ENCODE measurements at places on chromosomes 7 and 10.

GRCh38 chr7:77466450-77466849 lies 50.3 kb upstream of the GSAP start:
- no peak for DNase-seq

DNA sequence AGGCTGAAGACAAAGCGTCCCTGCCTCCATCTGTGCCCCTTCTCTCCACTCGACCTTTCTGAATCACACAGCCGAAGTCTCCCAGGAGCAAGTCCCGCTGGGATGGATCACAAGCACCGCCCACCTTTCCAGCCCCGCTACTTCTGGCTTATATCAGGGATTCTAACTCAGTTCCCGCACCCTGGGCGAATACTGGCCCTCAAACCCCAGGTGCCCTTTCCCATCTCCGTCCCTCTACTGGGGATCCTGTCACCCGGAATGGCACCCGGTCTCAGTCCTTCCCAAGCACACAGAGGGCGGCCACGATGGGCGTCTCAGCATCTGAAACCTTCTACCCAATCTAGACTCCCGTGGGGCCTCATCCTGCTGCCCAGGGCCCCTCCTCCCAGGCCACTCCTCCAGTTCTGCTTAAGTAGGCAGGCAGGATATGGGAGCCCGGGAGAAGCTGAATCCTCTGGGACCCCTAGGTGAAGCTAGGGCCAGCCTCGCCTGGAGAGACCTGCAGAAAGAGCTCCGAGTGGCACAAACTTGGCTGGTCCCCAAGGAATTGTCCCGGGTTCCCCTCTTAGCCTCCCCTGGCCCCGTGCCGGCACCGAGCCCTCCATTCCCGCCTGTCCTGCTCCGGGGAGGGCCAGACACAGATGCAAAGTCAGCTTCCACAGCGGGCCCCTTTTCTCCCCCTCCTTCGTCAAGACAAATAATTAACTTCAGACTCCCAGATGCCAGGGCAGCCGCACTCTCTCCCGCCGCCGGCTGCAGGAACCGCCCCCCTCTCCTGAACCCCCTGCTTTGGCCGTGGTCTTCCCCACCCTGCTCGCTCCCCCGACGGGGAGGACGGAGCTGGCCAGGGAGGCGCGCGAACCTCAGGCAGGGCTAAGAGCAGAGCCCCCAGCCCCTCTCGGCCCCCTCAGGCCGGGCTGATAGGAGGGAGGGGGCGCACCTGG lies 612 bp downstream of the KCP start:
- DNase-seq, result no peak

DNA sequence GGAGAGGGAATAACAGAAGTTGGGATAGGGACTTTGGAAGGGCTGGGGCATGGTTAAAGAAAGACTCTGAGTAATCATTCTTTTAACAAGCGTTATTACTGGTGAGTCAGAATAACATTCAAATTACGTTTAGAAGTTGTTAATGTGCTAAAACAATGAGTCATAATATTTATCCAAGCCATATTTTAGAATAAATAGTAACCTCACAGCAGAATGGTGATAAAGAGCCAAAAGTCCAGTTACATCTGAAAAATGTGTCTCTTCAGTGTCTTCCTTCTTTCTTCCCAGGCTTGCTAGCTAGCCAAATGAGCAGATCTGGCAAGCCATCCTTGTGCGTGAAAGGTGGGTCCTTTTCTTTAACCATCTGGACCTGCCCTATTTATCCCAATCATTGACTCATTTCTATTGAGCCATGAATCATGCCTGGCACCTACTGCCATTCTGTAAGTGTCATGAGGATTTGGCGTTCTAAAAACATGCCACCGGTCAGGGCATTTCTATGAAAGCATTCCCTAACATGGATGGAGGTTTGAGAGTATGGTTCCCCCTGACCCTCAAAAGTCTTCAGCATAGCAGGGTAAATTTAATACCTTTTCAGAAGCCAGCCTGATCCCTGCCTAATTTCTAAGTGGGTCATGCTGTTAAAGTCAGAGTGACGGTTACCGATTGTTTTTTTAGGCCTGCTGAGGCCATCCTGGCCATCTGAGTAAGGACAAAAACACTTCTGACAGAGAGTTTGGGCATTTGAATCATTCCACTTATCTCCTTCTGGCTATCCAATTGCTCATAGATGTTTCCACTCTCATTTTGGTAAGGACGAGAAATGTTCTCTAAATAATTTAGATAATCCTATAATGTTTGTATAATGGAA lies 26.9 kb downstream of the MYPN start:
- DNase-seq, result peak; percentile 99

DNA sequence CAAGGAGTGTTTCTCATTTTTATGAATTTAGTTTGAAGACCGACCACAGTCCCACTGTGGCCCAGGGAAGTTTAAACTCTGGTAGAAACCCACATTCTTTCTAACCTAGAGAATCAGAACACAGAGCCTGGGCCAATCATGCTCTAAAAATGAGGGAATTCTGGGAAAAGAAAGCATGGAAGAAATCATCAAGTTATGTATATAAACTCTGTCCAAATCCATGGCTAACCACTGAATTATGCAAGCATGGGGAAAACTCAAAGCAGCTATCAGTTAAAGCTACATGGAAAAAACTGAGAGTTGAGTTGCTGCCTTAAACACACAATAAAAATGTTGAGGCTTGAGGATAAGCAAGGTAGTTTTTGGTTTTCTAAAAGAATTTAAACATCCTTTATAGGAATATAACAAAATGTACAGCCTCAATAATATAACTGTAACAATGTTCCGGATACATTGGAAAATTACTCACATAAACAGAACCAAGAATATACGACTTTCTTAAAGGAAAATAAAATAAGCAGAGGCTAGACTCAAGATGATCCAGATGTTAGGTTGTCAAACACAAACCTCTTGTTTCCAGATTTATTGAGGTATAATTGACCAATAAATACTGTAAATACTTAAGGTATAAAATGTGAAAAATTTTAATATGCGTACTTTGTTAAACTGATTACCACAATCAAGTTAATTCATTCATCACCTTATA lies 311.2 kb upstream of the GNAI1 start:
- DNase-seq, result no peak

DNA sequence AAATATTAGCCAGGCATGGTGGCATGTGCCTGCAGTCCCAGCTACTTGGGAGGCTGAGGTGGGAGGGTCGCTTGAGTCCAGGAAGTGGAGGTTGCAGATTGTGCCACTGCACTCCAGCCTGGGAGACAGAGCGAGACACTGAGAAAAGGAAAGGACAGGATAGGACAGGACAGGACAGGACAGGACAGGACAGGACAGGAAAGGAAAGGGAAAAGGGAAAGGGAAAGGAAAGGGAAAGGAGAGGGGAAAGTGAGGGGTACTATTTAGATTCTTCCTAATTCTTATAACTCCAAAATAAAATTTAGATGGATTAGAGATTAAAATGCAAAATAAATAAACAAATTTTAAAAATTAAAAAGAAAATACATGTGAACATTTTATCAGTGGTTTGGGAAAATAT lies 58.7 kb downstream of the PIK3AP1 start:
- DNase-seq, result no peak

GRCh38 chr10:99983280-99983988 lies 26.3 kb downstream of the DNMBP start:
- no peak for DNase-seq

DNA sequence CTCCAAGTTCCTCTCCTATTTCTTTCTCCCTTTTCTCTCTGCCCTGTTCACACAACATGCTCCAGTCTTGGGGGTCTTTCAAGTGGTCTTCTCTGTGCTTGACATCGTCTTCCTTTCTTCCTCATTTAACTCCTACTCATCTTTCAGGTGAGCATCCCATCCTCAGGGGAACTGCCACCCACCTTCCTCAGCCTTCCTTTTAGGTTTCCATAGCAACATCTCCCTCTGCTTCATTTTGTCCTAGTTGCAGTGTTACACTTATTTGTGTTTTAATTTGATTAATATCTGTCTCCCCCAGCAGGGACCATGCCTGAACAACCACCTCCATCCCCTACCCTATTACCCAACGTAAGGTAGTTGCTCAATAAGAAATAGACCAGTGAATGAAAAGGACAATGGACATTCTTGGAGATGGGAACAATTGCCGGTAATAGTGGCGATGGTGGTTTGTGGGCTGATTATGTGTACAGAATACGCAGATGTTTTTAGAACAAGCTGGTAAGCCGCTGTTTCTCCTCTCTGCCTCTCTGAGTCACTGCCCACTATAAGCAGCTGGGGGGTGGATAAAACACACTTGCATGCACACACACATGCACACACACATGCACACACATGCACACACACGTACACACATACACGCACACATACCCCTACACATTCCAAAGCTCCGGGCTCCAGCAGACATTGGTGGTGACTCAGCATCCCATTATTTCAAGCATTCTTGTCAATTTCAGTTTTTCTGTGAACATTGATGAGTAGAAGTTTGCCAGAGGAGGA lies 251.6 kb downstream of the GATA3 start:
- DNase-seq, result no peak

DNA sequence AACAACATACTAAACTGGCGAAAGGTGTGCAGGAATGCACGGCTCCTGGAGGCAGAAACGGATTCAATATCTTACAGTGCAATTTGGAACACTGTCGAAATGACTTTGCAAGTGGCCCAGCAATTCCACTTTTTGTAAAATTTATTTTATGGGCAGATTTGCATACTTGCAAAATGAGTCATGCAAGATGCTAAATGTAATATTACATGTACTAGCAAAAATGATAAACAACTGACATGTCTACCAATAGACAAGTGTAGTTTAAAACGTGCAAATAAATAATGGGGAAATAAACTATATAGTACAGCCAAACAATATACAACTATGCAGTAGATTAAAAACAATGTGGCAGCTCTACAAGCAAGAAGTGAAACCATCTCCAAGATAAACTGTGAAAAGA lies 97.7 kb downstream of the ARHGAP12 start:
- DNase-seq, result no peak

GRCh38 chr7:11450281-11450680 lies 381.7 kb downstream of the THSD7A start:
- DNase-seq, result no peak

- DNase-seq, result no peak
Observed at GRCh38 chr7:5394264-5395105, 29.1 kb downstream of the TNRC18 start.

- no peak for DNase-seq
Observed at GRCh38 chr7:90560730-90561129, 35.4 kb upstream of the CDK14 start.

GRCh38 chr7:147079921-147080420 lies 963.4 kb downstream of the CNTNAP2 start:
- DNase-seq, result no peak

DNA sequence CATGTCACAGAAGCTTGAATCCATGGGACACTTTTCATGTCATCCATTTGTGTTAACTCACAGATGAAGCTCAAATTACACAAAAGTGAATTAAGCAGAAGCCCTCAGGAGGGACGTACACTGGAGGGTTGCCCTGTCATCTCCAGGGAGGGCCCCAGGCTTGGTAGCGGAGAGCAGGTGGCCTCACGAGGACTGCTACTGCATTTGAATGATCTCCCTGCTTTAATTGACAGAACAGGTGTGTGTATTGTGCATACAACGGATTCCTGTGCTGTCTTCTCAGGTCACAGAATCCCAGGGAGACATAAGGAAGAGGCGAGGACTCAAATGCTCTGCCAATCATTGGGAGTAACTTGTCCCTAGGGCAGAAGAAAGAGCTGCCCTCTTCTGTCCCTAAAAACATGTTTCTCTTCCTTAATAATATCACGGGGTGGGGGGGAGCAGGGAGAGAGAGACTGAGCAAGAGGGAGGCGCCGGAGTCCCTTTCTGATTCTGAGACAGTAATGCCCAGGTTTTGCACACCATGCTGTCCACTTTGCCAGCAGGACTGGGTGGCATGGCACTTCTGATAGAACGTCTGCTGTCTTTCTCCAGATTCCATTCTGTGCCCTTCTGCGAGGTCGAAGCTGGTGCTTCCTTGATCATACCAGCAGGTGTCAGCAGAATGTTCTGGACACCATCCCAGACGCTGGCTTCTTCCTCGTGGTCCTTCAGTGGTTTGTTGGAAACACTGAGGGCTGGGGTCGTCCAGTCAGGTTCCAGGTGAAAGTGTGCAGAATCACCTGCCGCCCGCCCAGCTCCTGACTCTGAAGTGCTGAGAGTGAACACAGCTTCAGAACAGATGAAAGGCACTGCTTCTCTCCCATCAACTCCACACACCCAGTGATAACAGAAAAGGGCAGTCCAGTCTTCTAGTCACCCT lies 26.2 kb upstream of the RASGEF1A start:
- DNase-seq, result peak; percentile 39

- no peak for DNase-seq
Observed at GRCh38 chr10:78437407-78437768, 403.7 kb downstream of the RPS24 start.

- no peak for DNase-seq
Observed at GRCh38 chr10:79938728-79939406, 10.0 kb downstream of the SFTPD start.

GRCh38 chr10:128268015-128268722 lies 141.9 kb upstream of the MKI67 start:
- no peak for DNase-seq

- DNase-seq, result no peak
Observed at GRCh38 chr10:131532291-131532690, 220.8 kb upstream of the TCERG1L start.

GRCh38 chr7:29190349-29191045 lies 4.1 kb upstream of the CHN2 start:
- DNase-seq, result no peak

DNA sequence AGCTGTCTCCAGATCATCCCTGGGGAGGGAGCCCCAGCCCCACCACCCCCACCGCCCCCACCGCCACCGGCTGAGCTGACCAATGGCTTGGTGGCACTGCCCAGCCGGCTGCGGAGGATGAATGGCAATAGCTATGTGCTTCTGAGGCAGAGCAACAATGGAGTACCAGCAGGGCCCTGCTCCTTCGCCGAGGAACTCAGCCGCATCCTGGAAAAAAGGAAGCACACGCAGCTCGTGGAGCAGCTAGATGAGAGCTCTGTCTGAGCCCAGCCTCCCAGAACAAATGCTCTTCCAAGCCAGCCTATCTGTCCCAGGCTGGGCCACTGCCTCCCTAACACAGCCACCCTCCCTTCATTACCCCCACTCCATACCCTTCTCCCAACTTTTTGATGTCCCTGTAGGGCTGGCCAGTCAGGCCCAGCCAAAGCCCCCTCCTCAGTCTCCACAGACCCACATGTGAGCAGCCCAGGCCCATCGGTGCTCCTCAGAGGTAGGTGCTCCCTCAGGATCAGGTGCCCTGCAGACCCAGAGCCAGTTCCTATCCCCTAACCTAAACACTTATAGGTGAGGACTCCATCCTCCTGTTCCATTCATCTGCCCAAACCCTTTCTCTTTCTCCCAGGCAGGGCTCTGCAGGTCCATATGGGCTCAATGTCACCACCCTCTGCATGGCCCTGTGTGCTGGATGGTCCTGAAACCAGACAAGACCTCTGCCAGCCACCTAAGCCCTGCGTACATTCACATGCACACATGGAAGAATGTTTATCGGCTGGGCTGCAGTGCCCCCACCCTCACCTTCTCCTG lies 3.2 kb downstream of the MRPL43 start:
- no peak for DNase-seq

GRCh38 chr10:124357561-124357885 lies 61.2 kb downstream of the OAT start:
- DNase-seq, result no peak

- DNase-seq, result no peak
Observed at GRCh38 chr10:107004362-107004761, 160.1 kb downstream of the SORCS1 start.

All from Panc1 (cell line).